ENCODE measurements at places on chromosomes 4 and X.

DNA sequence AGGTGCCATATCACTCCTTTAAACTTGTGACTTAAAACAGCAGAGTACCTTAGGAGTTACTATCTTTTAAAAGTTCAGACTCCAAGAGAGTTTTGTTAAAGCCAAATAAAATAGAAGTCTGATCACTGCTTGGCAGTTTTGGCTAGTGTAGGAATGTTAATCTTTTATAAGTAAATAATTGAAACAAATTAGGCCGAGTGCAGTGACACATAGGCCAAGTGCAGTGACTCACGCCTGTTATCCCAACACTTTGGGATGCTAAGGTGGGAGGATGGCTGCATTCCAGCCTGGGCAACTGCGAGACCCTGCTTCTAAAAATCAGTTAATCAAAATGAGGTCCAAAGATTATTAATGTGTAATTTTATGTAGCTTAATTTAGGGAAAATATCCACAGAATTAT lies 37.2 kb downstream of the WDR44 start:
- no peak for DNase-seq

GRCh38 chrX:122238801-122239200 lies 945.3 kb upstream of the GRIA3 start:
- no peak for DNase-seq

DNA sequence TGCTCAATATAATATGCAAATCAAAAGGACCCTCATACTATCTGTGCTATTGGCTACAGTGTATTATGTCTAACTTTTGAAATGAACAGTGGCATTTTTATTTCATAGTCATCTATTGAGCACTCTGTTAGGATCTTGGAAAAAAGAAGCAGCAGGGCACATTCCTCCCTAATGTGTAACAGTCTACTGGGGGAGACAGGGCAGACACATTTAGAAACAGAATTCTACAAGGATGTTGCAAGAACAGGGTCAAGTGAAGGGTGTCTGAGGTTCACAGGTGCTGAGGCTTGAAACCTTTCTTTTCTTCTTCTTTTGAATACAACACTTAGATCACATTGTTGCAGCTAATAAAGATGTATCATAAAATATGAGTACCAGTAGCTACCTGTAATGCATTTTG lies 129.7 kb upstream of the SLC4A4 start:
- no peak for DNase-seq

GRCh38 chr4:62709618-62710252 lies 1509.6 kb downstream of the ADGRL3 start:
- DNase-seq, result no peak

DNA sequence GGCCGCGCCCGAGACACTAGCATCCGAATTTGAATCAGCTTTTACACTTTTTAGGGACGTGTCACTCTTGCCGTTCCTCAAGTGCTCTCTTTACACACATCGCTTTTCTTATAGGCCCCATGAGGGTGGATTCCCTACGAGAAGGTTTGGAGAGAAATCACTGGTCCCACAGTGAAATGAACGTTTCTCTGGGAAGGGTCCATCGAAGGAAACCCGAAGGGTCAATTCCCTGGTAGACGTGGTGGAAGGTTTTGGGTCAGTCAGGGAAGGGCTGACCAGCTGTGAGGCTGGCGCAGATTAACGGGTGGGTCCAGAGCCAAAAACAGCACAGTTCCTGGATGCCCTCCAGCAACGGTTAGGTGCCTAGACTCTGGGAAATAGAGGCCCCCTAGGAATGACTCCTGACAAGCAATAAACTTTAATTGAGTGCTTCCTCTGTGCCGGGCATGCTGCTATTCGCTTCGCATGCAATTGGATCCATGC lies 35.9 kb downstream of the ETDC start:
- peak; percentile 7 for DNase-seq

DNA sequence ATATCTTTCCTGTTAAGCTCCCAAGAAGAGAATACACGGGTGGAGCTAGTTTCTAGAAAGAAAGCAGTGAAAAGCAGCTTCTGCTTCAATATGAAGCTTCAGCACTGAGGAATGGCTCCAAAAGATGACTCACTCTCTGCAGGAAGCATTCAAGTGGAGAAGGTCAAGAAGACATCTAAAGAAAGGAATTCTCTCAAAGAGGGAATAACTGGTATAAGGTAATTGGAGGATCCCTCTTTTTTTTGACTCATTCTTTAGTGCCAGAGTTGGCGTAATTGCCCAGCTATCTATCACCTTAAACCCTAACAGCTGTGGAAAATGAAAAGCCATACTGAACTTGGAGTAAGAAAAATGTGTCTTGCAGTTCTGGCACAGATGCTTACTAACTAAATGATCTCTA lies 3.5 kb downstream of the EDA2R start:
- no peak for DNase-seq

DNA sequence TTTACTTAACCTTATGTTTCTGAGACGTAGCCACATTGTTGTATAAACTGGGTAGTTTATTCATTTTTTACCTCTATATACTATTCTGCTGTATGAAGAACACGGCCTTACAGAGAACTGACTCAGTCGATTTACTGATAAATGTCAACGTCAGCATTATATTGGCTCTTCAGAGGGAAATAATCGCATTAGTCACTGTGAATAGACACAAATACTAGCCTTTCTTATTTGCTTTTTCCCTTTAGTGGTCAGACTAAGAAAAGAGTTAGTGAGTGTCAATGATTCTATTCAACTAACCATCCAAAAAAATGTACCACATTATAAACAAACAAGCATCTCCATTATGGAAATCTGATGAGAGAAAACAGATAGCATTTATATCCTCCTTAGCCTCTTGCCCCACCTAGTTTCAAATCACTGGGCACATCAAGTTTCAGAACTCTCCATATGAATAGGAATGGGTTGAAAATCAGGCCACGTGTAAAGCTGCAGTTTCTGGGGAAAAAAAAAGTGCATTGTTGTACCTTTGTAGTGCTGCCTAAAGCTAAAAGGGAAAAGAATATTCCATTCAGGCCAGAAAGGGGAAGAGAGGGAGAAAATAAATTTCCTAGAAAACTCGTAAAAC lies 146.7 kb upstream of the VCX3A start:
- DNase-seq, result no peak

GRCh38 chr4:151169223-151169622 lies 69.8 kb downstream of the RPS3A start:
- no peak for DNase-seq

- no peak for DNase-seq
Measured at GRCh38 chr4:147933316-147933715, 201.4 kb downstream of the ARHGAP10 start.

- DNase-seq, result no peak
Measured at GRCh38 chr4:185592845-185593488, 57.7 kb upstream of the PDLIM3 start.

- DNase-seq, result peak; percentile 6
Measured at GRCh38 chr4:18020145-18020670, 1.3 kb downstream of the LCORL start.

Data from hematopoietic multipotent progenitor cell treated with erythropoietin and hydrocortisone succinate and interleukin-3 and kit ligand, for 15 days (in vitro differentiated cells).